Chondrocyte (in vitro differentiated cells): ENCODE measurements at places on chromosomes 3 and 15.

DNA sequence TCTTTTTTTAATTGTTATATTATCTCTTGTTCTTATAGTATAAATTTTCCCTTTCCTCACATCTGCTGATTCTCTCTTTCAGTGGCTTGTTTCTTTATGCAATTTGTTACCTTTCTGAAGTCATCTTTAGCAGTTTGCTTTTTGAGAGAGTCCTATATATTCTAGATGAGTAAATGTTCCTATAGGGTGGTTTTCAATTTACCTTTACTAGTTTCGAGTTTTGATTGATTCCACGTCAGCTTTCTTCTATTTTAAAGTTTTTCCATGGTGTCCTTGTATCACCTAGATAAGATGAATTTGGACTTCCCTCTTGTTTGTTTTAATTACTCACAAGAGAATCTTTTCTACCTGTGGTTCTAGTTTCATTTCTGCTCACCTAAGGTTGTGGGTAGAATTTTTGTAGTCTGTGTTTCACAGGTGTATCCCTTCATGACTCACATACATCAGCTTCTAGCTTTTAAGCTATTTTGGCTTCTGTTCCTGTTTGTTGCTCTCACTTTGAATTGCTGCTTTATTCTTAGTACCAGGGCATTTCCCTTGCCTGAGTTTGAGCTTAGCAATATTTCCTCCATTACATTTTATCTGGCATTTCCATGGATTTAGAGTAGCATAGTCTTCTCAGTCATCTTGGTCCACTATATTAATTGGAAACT is 6.4 kb downstream of the TEX9 start:
- no peaks in the 10 kb centered on the region for H3K27me3 ChIP-seq
- H3K36me3 ChIP-seq, result no peaks in the 10 kb centered on the region
- H3K4me1 ChIP-seq, result no peaks in the 10 kb centered on the region
- no peak overlapping the region for H3K27ac ChIP-seq
- no peak for DNase-seq
- no peak overlapping the region for H3K4me3 ChIP-seq

DNA sequence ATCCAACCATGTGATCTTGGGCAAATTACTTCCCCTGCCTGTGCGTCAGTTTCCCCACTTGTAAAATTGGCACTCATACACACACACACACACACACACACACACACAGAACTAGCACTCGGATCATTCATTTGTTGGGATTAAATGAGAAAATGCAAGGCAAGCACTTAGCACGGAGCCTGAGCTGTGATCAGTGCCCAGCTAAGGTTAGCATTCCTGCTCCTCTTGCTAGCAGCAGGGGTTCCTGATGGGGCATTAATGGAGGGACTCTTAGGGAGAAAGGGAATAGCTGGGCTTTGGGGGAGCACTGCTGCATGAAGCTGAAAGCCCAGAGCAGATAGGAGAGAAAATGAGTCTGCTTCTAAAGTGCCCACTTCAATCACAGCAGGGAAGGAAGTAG is 187.7 kb upstream of the C2CD4B start:
- H3K4me1 ChIP-seq, result no peaks in the 10 kb centered on the region
- no peak for DNase-seq
- no peaks in the 10 kb centered on the region for H3K36me3 ChIP-seq
- H3K4me3 ChIP-seq, result no peak overlapping the region

GRCh38 chr3:66554178-66554577 is 53.4 kb upstream of the LRIG1 start:
- H3K27ac ChIP-seq, result no peak overlapping the region
- H3K4me1 ChIP-seq, result peaks cover 21% of the 10 kb centered on the region
- H3K27me3 ChIP-seq, result no peaks in the 10 kb centered on the region
- H3K4me3 ChIP-seq, result no peak overlapping the region
- DNase-seq, result no peak

- DNase-seq, result no peak
- H3K36me3 ChIP-seq, result peaks cover under 1% of the 10 kb centered on the region
- H3K27me3 ChIP-seq, result no peaks in the 10 kb centered on the region
- no peak overlapping the region for H3K4me3 ChIP-seq
- no peak overlapping the region for H3K27ac ChIP-seq
Measured at GRCh38 chr15:68208636-68209240, 3.6 kb upstream of the CALML4 start.

GRCh38 chr3:197296545-197296944 is 1.9 kb downstream of the DLG1 start:
- DNase-seq, result no peak
- H3K4me1 ChIP-seq, result peaks cover 56% of the 10 kb centered on the region
- H3K36me3 ChIP-seq, result peaks cover 8% of the 10 kb centered on the region
- peak overlapping the region; percentile 42 for H3K27ac ChIP-seq
- H3K4me3 ChIP-seq, result peak overlapping the region; percentile 82
- H3K27me3 ChIP-seq, result no peaks in the 10 kb centered on the region

- no peaks in the 10 kb centered on the region for H3K27me3 ChIP-seq
- H3K36me3 ChIP-seq, result no peaks in the 10 kb centered on the region
Measured at GRCh38 chr3:56969851-56970250, 90.6 kb upstream of the SPATA12 start.

DNA sequence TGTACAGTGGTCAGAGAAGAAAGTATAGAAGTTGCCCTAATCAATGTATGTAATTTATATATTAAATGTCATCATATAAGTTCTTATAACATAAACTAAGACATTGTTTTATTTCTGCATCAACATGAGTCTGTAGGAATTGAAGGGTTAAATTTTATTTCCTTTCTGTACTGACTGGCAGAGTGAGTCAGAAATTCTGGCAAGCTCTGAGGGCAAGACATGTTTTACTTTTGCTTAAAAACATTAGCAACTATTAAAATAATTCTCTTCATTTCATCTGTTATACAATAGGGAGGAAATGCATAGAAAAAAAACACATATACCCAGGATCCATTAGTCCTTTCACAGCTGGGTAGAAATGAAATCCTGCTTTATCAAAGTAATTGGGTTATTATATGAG is 171.4 kb upstream of the ALCAM start:
- DNase-seq, result no peak
- H3K36me3 ChIP-seq, result peaks cover 2% of the 10 kb centered on the region
- H3K4me1 ChIP-seq, result peaks cover 23% of the 10 kb centered on the region
- H3K27ac ChIP-seq, result peak overlapping the region; percentile 34
- no peak overlapping the region for H3K4me3 ChIP-seq

DNA sequence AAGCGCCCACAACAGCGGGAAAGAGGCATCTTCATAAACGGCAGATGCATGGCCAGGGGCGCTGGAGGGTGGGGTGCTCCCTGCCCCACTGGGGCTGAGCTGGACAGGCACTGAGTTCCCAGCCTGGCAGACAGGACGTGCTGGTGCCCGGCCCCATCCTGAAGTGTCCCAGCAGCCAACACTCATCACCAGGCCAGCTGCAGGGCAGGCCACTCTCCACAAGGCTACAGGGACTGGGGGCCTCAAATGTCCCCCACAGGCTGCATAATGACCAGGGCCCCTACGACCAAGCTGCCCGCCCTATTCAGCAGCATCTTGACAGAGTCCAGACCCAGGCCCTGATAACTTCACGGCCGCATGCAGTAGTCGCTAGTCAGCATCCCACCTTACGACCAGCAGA is 124.1 kb upstream of the IQSEC1 start:
- H3K4me1 ChIP-seq, result peaks cover 26% of the 10 kb centered on the region
- DNase-seq, result peak; percentile 72
- peaks cover 2% of the 10 kb centered on the region for H3K36me3 ChIP-seq
- H3K4me3 ChIP-seq, result no peak overlapping the region
- H3K27ac ChIP-seq, result no peak overlapping the region
- peaks cover 13% of the 10 kb centered on the region for H3K27me3 ChIP-seq

DNA sequence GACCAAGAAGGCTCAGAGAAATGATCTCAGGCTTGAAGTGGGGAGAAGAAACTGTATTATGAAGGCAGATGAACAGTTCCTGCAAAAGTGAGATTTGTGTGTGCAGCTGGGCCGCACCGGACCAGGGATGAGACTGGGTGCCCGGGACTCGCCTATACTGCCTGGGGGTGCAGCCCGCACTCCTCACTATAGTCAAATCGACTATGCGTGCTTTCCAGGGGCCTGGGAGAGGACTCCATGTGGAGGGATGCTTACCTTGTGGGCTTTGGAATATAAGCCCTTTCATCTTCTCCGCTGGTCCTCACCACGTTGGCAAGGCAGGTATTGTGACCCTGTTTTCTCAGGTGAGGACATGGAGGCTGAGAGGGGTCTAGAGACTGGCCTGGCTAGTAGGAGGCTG is 32.9 kb upstream of the APOD start:
- H3K4me1 ChIP-seq, result no peaks in the 10 kb centered on the region
- DNase-seq, result no peak
- H3K4me3 ChIP-seq, result no peak overlapping the region
- peaks cover 4% of the 10 kb centered on the region for H3K27me3 ChIP-seq

GRCh38 chr3:158091531-158091930 is 14.7 kb downstream of the SHOX2 start:
- H3K27ac ChIP-seq, result no peak overlapping the region
- H3K36me3 ChIP-seq, result peaks cover 3% of the 10 kb centered on the region
- DNase-seq, result no peak
- peaks cover 82% of the 10 kb centered on the region for H3K27me3 ChIP-seq
- no peaks in the 10 kb centered on the region for H3K4me1 ChIP-seq

DNA sequence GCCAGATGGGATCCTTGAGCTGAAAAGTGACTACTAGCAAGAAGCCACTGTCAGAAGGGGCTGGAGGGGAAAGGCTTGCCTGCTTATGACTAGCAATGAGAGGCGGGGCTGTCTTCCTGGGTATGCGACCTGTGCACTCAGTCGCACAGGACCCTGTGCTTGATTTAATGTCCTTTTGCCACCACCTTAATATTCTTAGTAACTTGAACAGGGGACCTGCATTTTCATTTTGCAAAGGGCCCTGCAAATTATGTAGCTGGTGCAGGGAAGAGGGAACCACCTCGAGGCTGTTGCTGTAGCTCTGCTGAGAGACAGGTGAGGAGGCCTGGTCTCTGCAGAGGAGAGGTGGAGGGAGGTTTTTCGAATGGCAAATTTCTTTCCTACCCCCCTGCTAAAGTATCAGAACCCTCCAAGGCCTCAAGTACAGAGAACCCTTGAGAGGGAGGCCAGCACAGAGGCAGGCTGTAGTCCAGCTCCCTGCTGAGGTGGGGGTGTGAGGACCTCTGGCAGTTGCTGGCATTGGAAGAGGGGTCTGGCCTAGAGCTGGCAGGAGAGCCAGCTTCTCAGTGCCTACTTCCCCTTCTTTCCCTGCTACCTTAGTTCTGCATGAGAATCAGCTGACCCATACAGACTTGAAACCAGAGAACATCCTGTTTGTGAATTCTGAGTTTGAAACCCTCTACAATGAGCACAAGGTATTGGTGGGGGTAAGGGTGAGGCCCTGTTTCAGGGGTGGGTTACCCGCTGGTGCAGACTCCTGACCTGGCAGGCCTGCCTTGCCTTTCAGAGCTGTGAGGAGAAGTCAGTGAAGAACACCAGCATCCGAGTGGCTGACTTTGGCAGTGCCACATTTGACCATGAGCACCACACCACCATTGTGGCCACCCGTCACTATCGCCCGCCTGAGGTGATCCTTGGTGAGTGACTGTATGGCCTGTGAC is 11.4 kb downstream of the CLK3 start:
- H3K36me3 ChIP-seq, result peaks cover 26% of the 10 kb centered on the region
- H3K4me1 ChIP-seq, result no peaks in the 10 kb centered on the region
- DNase-seq, result no peak
- no peak overlapping the region for H3K4me3 ChIP-seq
- H3K27ac ChIP-seq, result no peak overlapping the region

DNA sequence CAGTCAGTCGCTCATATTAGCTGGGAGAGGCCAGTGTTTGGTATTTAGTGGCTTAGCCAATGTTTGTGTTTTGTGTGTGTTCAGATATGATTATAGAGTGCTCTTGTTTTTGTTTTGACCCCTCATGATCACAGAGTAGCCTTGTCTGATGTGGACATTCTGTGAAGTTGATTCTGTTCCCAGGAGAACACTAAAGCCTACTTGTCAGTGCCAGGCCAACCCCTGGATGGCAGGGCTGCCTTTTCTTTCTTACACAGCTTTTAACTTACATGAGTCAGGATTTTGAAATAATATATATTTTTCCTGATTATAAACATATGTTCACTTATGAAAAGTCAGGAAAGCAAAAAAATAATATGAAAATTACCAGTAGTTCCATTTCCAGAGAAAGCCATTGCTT is 11.9 kb downstream of the CFAP161 start:
- H3K4me3 ChIP-seq, result no peak overlapping the region
- DNase-seq, result no peak
- no peak overlapping the region for H3K27ac ChIP-seq
- no peaks in the 10 kb centered on the region for H3K4me1 ChIP-seq
- H3K36me3 ChIP-seq, result no peaks in the 10 kb centered on the region

DNA sequence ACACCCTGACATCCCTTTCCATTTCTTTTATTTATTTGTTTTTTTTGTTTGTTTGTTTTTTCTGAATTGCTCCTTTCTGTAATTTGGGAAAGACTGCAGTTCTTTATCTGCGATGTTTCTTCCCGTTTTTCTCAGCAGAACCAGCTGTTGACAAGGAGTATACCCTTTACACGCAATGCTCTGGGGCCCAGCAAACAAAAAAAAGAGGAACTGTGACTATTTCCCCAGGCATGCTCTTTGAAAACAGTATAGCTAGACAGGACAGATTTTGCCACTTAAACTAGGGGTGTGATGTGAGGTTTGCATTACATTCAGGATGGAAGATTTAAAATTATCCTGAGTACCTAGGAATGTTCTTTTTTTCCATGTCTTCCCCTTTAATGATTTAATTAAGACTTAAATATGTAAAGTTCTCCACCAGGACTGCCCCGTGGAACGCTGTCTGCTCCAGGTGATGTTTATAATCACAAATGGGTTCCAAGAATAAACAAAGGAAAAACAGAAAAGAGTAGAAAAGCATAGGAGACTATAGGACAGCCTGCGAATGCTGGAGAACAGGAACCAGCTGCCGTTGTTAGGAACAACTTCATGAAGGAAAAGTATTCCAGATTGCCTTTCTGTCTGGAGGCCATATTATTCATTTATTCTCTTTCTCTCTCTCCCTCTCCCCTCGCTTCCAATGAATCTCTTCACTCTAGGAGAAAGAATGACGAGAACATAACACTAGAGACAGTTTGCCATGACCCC is 43.3 kb downstream of the TGFBR2 start:
- no peak overlapping the region for H3K4me3 ChIP-seq
- no peak for DNase-seq
- peaks cover 38% of the 10 kb centered on the region for H3K4me1 ChIP-seq
- H3K27me3 ChIP-seq, result no peaks in the 10 kb centered on the region
- peak overlapping the region; percentile 98 for H3K27ac ChIP-seq

DNA sequence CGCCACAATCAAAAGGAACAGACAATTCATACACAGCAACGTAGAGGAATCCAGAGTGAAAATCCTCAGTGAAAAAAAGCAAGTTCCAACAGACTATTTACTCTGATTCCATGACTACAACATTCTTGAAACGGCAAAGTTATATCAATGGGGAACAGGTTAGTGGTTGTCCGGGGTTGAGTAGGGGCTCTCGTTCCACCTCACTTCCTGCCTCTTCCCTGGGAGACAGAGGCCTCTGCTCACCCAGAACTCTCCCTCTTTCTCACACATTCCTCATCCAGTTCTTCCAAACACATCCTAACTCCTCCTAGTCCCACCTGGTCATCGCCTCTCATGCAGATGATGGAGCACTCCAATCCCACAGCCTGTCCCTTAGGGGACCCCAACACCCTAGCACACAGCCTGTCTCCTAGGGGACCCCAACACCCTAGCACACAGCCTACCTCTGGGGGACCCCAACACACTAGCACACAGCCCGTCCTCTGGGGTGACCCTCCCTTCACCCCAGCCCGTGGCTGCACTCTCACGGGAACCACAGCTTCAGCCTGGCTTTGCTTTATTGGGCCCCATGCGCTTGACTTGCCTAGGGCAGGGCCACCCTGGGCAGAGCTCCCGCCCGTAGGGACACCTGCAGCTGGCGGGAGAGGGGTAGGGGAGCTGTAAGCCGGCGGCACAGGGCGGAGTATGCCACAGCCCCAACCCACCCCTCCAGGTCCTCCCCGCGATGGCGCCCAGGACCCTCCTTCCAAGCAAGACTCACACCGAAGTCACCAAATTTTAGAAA is 5.2 kb downstream of the OCA2 start:
- H3K27ac ChIP-seq, result no peak overlapping the region
- no peak overlapping the region for H3K4me3 ChIP-seq
- no peaks in the 10 kb centered on the region for H3K27me3 ChIP-seq
- H3K4me1 ChIP-seq, result peaks cover 27% of the 10 kb centered on the region
- peaks cover 6% of the 10 kb centered on the region for H3K36me3 ChIP-seq
